ENCODE measurements at places on chromosomes 11 and 22.
A peak's percentile ranks its signal among the peaks of the same experiment; 100 is the strongest.

DNA sequence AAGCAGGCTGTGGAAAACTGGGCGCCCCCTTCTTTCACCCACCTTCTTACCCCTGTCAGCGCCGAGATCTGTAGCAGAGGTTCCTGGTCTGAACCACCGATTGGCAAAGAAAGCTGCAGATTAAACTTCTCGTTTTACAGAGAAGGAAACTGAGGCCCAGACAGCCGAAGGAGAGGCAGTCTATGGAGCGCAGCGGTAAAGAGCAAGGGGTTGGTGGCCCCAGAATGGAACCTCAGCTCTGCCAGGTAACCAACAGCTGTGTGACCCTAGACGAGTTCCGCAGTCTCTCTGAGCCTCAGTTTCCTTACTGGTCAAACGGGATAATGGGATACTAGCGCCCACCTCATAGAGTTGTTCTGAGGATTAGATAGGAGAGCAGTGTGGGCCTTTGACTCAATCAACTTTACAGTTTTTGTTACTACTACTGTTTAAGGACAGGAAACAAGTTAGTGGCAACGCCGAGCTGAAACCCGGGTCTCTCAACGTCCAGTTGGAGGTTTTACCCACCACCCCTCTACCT is 3.1 kb upstream of the WT1 start:
- DNase-seq: no peak

- DNase-seq: peak; percentile 34
Observed at GRCh38 chr11:119056421-119056999, 495 bp downstream of the HYOU1 start.

GRCh38 chr22:36267058-36267457 is 14.1 kb downstream of the APOL1 start:
- no peak for DNase-seq

- no peak for DNase-seq
Observed at GRCh38 chr11:426851-427250, 12.1 kb upstream of the SIGIRR start.

DNA sequence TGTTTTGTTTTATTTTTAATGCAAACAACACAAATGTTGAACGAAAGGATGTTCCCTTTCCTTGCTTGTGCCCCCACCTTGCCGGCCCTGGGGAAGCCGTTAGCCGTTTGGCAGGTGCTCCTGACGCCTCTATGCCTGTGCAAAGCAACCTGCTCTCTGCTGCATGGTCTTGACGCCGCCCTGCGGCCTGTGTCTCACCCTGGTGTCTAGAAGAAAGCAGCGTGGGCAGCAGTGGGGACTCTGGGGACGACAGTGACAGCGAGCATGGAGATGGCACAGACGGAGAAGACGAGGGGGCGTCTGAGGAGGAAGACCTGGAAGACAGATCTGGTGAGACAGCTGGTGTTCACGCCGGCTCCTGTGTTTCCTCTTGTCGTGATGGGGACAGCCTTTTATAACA is 5.5 kb downstream of the PHRF1 start:
- DNase-seq: no peak

DNA sequence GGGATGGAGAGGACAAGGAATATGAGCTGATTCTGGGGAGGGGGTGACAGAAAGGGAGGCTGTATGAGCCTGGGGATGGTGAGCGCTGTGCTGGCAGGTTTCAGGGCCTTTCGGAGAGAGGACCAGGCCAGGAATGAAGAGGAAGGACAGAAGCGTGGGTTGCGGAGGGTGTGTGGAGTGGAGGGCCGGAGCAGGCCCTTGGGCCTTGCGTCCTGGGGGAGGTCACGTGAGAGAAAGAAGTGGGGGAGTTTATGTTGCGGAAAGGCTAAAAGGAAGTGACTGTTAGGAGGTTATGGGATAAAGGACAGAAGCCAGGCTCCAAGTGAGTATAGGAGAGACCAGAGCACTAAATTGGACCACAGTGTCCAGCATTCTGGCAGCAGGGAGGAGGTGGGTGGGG is 17.5 kb downstream of the BCR start:
- DNase-seq: no peak

Data from kidney tubule cell (primary cell).